IMR-90 (cell line): ENCODE measurements at places on chromosomes 13 and 19.

GRCh38 chr19:41528106-41528505, 47.9 kb upstream of the CEACAM21 start:
- no peak for DNase-seq

DNA sequence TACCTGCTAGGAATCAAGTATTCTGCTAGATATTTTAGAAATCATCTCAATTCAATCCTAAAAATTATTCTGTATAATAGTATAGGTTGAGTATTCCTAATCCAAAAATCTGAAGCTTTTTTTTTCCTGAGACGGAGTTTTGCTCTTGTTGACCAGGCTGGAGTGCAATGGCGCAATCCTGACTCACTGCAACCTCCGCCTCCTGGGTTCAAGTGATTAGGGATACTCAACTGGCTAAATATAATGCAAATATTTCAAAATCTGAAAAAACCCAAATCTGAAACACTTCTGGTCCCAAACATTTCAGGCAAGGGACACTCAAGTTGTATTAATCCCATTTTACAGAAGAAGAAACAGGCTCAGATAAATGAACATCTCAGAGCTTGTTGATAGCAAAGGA, 17.2 kb upstream of the USPL1 start:
- no peak for DNase-seq

DNA sequence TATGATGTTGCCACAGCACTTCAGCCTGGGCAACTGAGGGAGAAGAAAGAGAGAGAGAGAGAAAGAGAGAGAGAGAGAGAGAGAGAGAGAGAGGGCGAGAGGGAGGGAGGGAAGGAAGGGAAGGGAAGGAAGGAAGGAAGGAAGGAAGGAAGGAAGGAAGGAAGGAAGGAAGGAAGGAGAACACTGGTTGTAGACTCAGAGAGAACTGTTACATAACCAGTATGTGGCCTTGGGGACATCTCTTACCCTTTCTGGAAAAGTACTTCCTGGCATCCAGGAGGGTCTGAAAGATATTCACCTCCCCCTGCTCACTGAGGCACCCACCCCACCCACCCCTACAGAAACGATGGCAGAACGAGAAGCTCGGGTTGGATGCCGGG, 2.7 kb upstream of the ARHGEF1 start:
- DNase-seq: no peak

GRCh38 chr13:88958821-88959220, 1287.7 kb downstream of the SLITRK5 start:
- DNase-seq: no peak

- no peak for DNase-seq
Observed at GRCh38 chr13:47480951-47481350, 520.1 kb downstream of the SUCLA2 start.

DNA sequence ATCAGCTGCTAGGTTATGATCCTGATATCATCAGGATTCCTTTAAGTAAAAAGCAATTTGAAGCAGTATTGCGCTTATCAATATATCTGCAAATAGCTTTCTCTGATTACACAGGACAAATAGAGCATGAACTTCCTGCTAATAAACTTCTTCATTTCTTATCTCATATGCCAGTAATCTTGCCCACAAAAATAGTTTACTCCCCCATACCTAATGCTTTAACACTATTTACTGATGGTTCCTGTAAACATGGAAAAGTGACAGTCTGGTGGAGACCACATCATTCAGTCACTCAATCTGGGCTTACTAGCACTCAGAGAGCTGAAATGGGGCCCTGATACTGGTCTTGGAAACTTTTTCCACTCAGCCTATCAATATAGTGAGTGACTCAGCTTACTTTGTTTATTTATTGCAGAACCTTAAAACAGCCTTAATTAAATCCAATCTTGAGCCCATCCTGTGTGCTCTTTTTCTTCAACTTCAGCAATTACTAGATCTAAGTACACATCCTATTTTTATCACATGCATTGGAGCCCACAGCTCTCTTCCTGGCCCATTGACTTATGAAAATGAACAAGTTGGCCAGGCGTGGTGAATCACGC, 1464.3 kb downstream of the UQCRFS1 start:
- peak; percentile 14 for DNase-seq

- DNase-seq: peak; percentile 38
Observed at GRCh38 chr13:66508153-66508909, 721.8 kb downstream of the PCDH9 start.

DNA sequence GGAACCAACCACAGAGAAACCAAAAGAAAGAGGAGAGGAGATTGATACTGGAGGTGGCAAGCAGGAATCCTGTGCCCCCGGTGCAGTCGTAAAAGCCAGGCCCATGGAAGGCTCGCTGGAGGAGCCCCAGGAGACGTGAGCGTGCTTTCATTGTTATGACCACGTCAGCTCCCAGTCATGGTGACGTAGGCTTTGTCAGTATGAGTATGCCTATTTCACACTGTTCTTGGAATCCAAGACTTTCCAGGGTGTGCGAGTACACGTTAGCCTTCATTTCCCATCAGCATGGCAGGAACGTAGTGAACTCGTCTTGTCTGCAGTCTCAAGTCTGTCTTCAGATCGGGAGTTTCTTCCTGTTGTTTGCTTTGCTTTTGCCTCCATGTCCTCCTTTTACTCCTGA, 15.4 kb upstream of the CHAMP1 start:
- DNase-seq: no peak

DNA sequence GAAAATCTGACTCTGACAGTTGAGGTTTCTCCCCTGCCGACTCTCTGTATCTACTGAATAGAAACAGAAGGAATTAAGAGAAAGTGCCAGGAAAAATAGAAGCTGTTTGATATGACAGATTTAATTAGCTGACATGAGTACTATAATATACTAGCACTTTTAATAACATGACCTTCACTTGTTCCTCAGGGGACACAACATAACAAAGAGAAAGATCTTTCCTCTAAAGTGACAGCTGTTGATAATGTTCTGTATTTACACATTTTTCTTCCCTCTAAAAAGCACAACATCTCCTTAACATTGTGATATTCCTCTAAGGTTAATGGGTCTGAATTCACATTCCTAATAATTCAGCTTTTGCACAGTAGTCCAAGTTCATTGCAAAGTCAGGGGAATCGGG, 1136.0 kb downstream of the PCDH17 start:
- DNase-seq: no peak
